ENCODE measurements at places on chromosomes 4 and X.

DNA sequence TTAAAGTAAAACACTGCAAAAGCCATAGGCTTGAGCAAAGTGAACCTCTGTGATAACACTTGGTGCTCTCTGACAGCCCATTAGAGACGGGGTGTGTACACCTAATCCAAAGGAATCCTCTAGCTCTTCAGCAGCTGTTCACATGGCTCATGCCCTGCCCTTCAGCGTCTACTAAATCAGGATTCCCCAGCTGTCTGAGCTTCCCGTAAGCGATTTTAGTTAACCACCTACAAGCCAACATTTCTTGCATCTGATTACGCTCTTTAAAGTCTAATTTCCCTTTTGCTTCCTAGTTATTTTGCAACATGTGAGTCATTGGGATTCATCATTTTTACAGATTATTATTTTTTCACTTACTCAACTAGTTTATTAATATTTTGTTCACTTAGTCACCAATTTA is 6.5 kb downstream of the DMD start:
- no peak for DNase-seq

GRCh38 chr4:7721984-7722551 is 217.6 kb downstream of the AFAP1 start:
- DNase-seq: no peak

DNA sequence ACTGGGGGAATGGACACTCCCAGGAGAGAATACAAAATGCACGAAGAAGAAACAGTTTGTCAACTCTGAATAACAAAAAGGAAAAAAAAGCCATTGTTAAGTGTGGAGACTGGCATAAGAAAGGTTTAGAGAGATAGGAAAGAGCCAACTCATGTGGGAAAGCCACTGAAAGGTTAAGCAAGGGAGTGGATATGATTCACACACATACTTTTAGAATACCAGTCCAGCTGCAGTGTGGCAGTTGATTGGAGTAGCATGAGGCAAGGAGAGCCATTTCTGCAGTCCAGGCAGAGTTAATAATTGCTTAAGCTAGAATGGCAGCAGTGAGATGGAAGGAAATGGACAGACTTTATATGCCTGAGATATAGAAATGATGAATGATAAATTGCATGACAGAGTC is 36.9 kb upstream of the ADAD1 start:
- DNase-seq: no peak

DNA sequence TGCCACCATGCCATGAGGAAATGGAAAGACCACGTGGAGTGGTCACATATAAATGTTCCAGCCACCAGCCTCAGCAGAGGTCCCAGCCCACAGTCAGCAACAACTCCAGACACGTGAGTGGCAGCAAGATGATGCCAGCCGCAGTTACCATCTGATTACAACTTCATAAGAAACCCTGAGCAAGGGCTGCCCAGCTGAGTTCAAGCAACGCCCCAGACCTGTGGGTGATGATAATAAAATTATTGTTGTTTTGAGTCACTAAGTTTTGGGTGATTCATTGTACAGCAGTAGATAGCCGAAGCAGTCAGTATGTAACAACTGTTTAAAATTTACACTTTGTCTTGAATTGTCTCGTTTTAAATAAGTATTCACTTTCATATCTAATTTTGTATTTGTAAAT is 5.8 kb upstream of the CCNG2 start:
- DNase-seq: no peak

GRCh38 chrX:27915617-27916016 is 65.6 kb downstream of the DCAF8L1 start:
- no peak for DNase-seq

Measured in frontal cortex (tissue), 4 donors.